ENCODE measurements at places on chromosomes 1 and 21.

GRCh38 chr1:216927633-216928032, 204.4 kb upstream of the ESRRG start:
- DNase-seq = no peak

- peak; percentile 39 for DNase-seq
These were observed 183.9 kb upstream of the SGIP1 start for GRCh38 chr1:66350001-66350547.

DNA sequence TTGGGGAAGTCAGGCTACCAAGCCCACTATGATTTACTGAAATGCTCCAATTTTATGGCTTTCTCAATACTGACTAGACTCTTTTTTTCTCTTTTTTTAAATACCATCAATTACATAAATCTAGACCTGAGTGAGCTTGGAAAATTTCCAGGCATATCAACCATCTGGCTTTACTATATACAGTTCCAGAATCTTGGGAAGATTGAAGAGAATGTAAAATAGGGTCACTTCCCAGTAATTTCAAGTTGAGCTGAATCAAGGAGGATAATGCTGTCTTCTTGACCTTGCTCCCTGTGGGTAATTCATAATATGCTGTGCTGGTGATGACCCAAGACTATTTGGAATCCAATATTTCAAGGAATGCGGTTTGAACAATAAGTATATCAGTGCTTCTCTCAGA, 108.1 kb downstream of the MAP3K21 start:
- DNase-seq = peak; percentile 24

DNA sequence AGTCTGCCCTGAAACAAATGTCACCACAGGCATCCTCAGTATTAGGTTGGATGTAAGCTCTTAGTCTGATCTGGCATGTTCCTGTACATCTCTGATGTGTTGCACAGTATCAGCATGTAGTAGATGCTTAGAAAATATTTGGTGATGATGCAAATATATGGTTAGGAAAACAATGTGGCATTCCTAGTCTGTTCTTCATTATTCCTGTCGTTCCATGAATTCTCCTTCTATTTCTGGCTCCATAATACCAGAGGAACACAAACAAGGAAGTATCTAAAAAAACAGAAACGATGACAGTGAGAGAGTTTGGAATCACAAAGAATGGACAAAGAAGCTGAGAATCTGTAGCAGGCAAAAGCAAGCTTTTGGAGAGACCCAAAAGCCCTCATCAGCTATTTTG, 236.6 kb downstream of the HHAT start:
- peak; percentile 55 for DNase-seq

DNA sequence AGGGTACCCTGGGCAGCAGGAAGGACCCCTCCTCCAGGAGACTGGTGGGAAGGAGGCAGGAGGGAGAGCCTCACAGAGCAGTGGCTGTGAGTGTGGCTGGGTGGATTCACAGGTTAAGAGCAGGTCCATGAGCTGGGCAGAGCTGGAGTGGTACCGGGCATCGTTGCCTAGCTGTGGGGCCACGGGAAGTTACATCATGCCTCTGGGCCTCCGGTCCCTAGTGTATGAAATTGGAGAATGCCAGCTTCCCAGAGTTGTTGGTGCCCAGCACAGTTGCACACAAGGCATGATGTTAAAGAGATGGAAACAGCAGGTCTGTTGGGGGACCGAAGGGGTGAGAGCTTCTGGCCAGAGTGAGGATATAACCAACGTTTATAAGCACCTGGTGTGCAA, 18.5 kb downstream of the FOXO6 start:
- DNase-seq = no peak

DNA sequence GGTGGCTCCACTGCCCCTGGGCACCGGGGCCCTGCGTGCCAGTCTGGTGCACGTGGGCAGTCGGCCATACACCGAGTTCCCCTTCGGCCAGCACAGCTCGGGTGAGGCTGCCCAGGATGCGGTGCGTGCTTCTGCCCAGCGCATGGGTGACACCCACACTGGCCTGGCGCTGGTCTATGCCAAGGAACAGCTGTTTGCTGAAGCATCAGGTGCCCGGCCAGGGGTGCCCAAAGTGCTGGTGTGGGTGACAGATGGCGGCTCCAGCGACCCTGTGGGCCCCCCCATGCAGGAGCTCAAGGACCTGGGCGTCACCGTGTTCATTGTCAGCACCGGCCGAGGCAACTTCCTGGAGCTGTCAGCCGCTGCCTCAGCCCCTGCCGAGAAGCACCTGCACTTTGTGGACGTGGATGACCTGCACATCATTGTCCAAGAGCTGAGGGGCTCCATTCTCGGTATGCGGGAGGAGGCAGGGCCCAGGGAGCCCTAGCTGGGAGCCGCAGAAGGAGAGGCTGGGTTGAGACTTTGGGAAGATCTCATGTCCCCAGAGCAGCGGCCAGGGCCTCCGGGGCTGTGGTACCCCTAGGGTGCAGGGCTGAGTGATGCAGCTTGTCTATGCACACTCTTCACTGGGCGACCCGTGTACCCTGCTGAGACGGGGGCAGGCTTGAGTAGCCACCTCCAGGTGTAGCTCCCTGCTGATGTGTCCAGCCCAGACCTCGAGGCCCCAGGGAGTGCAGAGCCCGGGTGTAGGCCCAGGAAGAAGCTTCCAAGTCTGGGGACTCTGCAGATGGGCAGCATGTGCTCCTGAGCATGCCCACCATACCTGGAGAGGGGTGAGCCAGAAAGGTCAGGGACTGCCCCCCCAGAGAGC, 1.8 kb downstream of the VWA1 start:
- DNase-seq = no peak

- peak; percentile 24 for DNase-seq
These were observed 797 bp downstream of the WDR47 start for GRCh38 chr1:109040989-109041620.

DNA sequence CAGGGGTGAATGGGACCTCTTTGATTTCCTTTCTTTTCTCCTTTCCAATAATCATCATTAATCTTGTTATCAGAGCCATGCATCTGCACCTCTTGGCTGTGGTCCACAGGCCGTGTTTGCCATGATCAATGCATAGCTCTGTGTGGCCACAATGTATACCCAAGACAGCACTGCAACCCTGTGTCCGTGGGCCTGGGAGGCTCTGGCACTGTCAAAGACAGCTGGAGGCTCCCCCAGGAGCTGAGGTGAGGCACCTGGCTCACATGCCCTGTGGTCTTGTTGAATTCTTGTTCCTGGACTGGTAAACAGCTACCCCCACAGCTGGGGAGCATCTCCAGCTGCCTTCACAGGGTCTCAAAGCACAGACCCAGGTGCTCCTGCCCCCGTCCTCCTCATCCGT, 67.2 kb upstream of the SELENON start:
- DNase-seq = no peak

DNA sequence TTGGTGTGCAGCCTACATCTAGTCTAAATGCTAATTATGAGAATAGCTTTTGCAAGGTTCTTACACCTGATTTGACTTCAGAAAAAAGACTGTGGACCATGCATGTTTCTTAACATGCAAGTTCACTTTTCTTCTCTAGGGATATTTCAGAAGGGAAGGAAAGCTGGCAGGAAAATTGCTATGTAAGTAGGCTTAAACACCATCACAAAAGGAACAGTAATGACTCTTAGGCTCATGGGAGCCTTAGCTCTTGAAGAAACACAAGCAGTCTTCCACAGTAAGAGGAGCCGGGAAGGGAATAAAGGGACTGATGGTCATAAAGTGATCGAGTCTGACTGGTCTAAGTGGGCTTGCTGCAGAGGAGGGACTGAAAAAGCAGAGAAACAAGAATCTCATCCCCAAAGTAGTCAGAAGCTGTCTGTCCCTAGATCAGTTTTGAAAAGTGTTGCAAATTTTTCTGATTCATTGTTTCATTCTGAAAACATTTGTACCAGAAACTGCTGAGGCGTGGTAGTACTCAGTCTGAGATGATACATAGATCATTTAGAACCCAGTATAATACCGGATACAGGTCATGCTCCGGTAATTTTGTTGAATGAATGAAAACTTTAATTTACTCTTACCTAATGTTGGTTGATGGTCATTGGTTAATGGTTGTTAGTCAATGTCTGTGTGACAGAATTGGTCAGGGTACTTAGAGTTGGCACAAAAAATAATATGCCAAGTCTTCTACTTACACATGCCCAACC, 40.9 kb downstream of the SMYD2 start:
- no peak for DNase-seq

GRCh38 chr1:22536506-22536905, 26.8 kb upstream of the EPHA8 start:
- DNase-seq = no peak

DNA sequence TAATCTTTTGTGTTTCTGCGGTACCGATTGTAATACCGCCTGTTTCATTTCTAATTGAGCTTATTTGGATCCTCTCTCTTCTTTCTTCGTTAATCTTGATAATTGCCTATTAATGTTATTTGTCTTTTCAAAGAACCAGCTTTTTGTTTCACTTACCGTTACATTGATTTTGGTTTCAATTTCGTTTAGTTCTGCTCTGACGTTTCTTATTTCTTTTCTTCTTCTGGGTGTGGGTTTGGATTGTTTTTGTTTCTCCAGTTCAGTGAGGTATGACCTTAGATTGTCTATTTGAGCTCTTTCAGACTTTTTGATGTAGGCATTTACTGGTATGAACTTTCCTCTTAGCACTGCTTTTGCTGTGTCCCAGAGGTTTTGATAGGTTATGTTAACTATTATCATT, 9.4 kb downstream of the OR2M2 start:
- no peak for DNase-seq

DNA sequence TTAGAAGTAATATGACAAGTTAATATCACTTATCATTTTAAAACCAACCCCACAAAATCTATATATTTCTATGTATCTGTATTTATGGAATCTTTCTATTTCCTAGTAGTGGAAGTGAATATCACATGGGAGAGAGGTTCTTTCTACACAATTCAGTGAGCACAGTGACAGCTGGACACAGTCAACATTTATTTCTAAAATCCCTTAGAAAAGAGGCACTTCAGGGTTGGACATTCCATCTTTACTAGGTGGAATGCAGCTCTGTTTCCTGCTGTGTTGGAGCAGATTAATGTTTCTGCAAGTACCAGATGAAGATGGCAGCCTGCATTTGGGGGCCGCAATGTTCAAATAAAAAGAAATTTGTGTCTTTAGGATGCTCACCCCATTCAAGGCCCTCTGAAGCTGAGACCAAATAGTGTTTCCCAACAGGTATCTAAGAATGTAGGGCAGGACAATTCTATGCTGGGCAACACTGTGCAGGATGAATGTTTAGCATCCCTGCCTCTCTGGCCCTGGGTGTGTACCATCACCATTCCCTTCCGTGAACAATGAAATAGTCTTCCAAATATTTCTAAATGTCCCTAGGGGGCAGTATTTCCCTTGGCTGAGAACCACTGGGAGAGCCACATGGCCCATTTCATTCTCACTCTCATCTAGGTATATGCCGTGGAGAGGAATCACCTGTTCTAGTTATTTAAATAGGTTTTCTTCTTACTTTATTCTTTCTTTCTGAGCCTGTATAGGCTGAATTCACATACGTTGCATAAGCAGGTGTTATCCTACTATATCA, 394.8 kb downstream of the PRDM2 start:
- peak; percentile 5 for DNase-seq

DNA sequence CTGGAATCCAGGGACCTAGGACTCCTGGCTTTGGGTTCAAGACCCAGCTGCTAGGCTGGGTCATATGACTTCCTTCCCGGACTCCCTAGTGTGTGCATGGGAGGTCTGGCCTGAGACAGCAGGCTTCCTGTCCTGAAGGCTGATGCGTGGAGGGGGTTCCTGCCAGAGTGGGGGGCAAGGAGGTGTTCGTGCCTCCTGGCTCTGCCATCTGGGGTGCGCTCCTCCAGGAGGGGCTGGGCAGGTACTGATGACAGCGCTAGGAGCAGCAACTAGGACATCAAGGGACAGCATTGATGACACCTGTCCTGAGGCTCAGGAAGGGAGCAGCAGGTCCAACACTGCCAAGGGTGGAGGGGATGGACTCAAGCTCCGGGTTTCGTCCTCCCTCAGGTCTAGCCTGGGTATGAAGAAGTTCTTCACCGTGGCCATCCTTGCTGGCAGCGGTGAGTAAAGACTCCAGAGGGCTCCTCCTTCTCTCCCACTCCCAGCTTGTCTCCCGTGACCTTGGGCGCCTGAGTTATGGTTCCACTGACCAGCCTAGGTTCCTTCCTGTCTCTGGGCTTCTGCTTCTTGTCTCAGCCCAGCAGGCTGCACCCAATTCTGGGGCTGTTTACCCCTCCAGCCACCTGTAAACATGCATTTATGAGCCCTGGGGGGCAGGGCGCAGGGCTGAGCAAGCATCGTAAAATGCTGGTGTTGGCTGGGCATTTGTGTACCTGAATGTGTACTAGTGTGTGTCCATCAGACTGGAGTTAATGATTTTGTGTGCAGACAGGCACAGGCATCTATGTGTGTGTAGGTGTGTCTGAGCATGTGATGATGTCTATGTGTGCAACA, 871 bp downstream of the PLA2G2F start:
- DNase-seq = no peak

DNA sequence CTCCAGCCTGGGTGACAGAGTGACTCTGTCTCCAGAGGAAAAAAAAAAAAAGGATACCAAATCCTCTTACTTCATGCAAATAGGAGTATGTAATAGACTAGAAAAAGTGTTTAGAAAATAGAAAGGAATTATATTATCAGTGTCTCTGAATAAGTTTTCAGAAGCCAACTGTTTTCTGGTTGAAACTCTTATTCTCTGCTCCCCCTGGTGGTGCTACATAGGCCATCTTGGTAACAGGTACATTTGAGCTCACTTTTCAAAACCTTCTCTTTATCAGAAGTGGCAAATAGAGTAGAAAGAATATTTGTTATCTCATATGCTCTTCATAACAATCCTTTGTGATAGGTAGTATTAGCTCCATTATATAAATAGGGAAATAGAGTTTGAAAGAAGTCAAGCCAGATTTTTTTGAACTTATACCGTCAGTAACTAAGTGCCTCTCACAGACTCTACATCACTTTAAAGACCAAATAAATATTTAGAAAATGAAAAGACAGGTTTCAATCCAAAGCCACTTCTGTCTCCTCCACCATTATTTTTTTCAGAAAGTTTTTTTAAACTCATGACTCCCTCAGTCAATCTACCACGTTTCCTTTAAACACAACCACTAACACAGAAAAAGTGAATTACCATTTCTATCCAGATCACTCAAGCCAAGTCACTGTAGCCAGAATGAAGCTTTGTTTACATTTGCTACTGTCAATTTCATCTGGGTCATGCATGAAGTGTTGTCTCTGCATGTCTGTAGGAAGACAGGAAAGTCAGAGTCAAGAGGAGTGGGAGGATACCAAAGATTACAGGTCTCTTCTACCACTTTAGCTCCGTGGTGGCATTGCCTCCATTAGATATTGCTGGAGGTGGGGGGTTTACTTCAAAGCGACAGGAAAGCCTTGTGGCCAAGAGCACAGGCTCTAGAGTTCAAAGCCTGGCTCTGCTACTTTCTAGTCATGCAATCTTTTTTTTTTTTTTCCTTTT, 45.6 kb downstream of the IL23R start:
- peak; percentile 9 for DNase-seq

Measured in fibroblast of skin of abdomen (primary cell).